Ovary (tissue), 10 donors: ENCODE measurements at places on chromosomes 11 and 22.

DNA sequence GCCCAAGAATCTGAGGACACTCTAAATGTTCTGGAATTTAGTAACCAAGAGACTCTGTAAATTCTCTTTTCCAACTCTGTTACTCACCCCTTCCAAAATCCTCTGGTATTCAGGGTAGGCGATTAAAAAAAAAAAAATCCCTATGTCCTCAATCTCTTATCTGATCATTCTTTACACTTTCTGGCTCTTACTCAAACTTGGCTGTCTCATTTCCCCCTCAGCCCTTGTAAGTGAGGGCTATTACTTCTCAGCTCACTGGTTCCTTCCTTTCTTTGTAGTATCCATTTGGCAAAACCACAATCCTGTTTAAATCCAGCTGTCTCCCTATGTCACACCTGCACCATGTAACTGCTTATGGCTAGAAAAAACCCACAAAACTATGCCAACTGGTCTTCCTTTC lies 12.7 kb upstream of the MSANTD2 start:
- no peak for DNase-seq

- no peak for DNase-seq
Measured at GRCh38 chr11:77672264-77672663, 34.7 kb upstream of the CLNS1A start.

DNA sequence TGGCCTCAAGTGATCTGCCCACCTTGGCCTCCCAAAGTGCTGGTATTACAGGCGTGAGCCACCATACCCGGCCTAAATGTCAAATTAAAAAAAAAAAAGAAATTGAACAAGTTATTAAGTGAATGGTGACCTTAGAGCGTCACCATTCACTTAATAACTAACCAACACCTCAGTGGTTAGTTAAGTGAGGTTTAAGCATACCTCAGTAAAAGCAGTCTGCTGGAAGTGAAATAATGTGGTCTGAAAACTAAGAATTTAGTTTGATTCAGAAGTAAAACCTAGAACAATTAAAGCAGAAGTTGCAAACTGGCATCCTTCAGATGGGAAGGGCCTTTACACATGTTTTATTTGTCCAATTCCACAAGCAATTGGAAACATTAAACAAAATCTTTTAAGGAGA lies 71.5 kb downstream of the FCHSD2 start:
- no peak for DNase-seq

DNA sequence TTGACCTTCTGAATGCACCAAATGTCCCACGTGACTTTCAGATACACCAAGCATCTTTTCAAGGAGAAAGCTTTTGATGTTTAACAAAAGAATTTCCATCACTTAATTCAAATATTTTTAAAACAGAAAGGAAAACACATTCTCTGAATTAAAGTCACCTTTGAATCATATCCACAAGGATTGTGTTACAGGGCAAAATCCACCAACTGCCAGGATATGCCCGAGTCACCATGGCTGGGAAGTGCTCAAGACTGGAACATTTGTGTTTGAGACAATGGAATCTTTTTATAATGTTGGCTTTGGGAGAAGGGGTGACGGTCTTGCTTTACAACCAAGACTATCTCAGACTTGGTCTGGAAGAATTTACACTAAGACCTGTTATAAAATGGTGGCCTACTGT lies 40.8 kb downstream of the BID start:
- no peak for DNase-seq

DNA sequence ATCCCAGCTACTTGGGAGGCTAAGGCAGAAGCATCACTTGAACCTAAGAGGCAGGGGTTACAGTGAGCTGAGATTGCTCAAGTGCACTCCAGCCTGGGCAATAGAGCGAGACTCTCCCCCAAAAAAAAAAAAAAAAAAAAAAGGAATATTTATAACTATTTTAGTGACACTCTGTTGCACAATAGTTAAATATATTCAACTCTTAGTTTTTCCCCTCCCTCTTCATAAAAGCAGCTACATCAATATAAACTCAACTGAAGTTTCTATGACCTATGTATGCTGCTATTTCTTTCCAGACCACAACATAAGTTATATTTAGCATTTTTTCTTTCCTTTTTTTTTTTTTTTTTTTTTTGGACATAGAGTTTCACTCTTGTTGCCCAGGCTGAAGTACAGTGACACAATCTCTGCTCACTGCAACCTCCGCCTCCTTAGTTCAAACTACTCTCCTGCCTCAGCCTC lies 19.2 kb downstream of the CELF1 start:
- no peak for DNase-seq

DNA sequence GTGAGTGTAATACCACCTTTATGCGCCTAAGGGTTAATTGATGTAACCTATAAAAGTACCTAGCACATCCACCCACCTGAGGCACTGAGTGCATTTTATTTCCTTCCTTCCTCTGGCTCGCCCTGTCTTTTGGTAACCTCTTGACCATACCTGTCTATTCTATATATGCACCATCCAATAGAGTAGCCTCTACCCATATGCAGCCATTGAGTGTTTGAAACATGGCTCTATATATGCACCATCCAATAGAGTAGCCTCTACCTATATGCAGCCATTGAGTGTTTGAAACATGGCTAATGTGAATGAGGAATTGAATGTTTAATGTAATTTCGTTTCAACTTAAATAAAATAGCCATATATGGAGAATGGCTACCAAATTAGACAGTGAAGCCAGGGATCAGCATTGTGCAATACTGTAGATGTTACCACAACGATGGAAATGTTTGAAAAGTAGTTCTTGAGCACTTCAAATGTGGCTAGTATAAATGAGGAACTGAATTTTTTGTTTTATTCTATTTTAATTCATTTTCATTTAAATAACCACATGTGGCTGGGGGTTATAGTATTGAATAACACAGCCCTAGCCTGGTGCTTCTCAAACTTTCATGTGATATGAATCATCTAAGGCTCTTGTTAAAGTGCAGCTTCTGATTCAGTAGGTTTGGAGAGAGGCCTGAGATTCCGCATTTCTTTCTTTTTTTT lies 33.8 kb downstream of the SLC35F2 start:
- no peak for DNase-seq

DNA sequence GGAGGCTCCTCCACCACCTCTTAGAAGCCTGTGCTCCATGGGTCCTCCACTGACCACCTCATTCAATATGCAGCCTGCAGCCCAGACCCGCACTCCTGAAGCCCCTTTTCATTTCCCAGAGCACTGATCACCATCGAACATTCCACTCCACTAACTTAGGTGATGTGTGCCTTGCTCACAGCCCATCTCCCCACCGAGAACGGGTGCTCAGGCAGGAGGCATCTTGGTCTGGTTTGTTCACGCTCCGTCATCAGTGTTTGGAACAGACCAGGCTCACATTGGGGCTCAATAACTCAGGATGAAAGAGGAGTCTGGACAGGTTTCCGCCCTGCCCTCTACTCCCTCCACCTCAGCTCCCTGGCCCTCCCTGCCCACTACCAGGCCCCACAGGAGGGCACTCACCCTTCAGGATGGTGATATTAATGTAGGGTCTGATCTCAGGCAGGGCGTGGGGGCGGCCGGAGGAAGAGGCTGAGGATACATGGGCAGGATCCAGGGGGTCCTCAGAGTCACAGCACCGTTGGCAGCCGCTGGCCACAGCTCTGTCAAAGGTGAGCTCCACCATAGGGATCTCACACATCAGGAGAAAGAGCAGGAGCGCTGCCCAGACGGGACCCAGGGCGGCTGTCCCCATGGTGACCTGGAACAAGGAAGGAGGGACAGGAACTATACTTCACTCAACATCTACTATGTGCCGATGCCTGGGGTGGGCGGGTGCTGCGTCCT lies 3.1 kb downstream of the C1QTNF6 start:
- DNase-seq: no peak

DNA sequence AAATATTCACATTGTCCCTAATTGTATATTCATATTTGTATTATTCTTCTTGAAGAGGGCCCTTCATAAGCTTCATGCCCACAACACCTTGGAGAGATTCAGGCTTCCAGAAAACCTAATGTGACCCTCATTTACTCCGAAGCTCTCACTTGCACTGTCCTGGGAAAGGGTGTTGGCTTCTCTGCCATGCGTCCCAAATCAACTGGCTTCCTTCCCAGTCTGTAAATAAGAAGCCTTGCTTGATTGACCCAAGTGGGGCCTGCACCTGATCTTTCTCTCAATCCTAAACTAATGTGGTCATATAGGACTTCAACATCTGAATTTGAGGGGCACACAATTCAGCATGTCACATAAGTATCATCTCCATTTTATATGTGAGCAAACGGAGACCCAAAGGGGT lies 40.5 kb upstream of the ZBTB16 start:
- DNase-seq: no peak

DNA sequence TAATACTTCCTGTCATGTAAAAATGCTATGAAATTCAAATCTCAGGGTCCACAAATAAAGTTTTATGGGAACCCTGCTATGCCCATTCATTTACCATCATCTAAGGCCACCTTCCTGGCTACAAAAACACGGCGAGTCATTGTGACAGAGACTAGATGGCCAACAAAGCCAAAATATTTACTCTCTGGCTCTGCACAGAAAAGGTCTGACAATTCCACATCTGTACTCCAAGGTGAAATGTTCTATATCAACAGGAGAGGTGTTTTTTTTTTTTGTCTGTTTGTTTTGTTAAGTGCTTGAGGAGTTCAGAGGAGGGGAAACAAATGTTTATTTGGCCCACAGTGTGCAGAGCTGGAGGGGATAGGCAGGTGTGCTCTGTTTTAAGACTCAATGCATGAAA lies 18.6 kb upstream of the TMA7B start:
- no peak for DNase-seq

DNA sequence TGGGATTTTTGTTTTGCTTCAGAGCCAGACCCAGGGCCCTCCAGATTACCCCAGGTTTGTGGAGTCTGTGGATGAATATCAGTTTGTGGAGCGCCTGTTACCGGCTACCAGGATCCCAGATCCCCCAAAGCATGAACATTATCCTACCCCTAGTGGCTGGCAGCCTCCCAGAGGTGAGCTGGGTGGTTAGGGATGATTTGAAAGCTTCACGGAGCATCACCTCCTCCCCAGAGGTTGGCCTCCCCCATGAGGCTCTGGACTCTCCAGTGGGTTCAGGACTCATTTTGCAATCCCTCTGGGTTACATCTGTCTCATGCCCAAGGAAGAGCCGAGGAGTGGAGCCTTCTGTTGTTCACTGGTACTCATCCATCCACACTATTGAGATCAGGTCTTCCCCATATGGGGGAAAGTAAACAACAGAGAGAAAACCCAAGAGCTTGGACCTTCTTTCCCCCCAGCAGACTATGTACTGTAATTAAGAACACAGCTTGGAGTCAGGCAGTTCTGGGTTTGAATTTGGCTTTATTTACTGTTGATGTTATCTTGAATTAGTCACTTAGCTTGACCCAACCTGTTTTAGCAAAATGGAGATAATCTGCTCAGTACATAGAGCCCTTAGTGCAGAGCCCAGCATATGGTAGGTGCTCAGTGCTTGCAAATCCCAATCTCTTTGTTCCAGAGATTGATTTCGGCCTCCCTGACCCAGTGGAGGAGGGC lies 2.5 kb downstream of the MRPL49 start:
- no peak for DNase-seq

- no peak for DNase-seq
Measured at GRCh38 chr11:45108070-45109064, 38.1 kb upstream of the PRDM11 start.

- DNase-seq: peak; percentile 83
Measured at GRCh38 chr11:86041975-86042378, 26.9 kb downstream of the PICALM start.

DNA sequence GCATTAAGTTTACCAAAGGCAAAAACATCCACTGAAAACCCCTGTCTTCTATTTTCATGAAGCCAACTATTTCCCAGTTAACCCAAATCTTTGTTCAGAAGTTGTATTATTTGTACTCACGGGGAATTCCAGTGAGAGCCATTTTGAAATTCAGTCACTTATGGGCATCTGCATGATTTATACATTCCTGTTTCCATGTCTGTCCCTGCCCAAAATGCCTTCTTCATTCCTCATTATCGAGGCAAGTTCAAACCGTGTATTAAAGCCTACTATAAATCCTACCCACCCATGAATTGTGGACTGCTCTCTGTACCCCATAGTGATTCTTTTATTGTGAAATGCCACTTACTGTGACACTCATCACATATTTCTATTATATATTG lies 772.7 kb downstream of the DLG2 start:
- DNase-seq: no peak

DNA sequence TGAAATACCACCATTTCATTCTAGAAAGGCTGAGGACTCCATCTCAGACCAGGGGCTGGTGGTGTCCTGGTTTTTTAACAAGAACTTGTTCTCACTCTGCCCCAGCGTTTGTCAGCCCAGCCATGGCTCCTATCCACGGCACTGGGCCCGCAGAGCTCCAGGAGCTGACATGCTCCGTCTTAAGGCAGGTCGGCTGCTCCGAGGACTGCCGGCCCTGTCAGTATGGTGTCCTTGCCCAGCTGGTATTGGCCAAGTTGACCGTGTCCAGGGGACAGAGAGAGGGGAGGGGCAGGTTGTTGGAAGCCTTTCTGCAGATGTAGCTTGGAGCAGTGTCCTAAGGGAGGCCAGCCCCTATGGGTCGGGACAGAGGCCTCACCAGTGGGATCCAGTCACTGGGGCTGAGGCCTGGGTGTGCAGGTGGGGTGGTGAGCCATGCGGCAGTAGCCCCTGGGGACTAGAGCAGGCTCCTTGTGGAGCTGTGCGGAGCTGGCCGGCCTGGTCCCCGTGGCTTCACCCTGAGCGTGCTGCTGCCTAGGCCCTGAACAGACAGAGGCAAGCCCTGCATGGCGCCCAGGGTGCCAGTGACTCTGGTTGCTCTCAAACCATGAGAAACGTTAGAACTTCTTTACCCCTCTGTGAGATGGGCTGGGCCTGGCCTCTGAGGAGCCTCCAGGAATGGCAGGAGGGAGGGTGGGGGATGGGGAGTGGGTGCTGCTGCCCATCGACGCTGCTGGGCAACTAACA lies 39.9 kb upstream of the KCNQ1OT1 start:
- DNase-seq: no peak

DNA sequence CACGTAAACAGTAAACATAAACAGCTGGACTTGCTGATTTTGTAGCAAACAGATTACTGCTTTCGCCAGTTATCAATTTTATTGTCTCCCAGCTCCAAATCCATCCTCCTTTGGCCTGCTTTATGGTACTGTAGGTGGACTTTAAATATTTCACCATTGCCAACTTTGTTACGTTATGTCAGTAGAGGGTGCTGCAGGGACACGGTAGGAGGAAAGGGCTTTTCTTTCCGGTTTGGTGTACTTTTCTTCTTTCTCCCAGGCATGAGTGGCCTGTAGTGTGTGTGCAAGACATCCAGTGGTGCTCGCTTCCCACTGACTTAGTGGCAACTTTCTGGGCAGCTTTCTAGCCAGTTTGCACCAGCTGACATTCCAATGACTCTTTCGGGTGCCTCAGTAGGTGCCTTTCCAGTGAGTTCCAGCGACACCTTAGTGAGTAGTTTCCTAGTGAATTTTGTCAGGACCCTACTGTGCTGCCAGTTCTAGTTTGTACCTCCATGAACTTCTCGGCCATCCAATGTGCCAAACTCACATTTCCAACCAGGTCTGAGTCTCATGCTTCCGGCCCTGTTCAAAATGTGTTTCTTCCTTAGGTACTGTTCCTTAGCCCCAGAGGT lies 267.6 kb upstream of the TENM4 start:
- DNase-seq: no peak

DNA sequence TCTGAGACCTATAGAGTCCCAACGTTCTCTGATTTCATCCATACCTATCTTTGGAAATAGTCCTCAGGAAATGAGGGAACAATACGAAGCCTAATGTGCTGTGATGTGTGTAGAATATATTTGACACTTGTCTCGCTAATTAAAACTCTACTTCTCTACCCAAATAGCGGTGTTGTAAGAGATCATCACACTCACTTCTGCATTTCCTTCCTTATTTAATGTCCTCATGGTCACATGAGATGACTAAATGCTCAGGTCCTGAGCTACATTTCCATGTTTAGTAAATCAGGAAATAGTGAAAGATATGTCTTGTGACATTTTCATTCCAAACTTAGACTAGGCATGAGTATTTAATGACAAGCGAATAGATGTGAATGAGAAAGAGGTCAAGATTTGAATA lies 112.3 kb downstream of the MAML2 start:
- no peak for DNase-seq
